ENCODE measurements at places on chromosomes 6 and 20.

- no peak for DNase-seq
These were observed 158.1 kb upstream of the B3GAT2 start for GRCh38 chr6:71114986-71115385.

GRCh38 chr6:1615853-1616420 is 6.2 kb downstream of the FOXC1 start:
- DNase-seq, result no peak

- no peak for DNase-seq
These were observed 119.2 kb upstream of the CCN2 start for GRCh38 chr6:132070356-132070755.

DNA sequence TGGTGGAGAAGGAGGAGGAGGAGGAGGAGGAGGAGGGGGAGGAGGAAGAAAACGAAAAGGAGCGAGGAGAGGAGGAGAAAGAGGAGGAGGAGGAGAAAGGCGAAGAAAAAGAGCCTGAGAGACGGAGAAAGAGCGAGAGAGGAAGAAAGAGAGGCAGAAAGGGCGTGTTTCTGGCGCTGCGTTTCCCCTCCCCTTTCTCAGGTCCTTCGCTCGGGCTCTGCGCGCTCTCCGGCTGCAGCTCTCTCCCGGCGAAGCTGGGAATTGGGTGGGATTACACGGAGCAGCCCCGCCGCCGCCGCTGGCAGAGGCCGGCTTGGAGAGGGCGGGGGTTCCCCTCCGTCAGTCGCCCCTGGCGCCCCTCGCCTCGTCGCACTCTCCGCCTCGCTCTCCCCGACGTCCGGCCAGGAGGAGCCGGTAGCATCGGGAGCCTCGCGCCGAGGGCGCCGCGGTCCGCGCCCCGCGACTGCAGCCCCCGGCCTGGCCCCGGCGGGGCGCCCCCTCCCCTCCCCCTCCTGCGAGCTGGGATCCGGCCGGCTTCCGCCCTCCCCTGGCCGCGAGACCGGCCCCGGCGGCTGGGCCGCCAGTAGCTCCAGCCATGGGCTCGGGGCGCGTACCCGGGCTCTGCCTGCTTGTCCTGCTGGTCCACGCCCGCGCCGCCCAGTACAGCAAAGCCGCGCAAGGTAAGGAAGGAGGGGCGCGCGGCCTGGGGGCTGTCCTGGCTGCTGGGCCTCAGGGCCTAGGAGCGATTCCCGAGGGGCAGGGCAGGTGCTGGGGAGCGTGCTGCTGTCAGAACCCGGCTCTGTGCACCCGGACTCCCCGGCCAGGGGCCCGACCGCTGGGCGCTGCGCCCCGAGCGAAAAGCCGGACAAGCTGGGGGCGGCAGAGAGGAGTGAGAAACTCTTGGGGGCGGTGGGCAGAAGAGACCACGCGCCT is at the start of gene SCUBE3:
Gene SCUBE3, plus strand, starts transcription at position 133 of the 933 bp plus-strand sequence. Its CDS starts 463 bp downstream, at position 596.
- DNase-seq, result peak; percentile 71

GRCh38 chr20:63241272-63241671 is 5.6 kb downstream of the BIRC7 start:
- DNase-seq, result no peak

DNA sequence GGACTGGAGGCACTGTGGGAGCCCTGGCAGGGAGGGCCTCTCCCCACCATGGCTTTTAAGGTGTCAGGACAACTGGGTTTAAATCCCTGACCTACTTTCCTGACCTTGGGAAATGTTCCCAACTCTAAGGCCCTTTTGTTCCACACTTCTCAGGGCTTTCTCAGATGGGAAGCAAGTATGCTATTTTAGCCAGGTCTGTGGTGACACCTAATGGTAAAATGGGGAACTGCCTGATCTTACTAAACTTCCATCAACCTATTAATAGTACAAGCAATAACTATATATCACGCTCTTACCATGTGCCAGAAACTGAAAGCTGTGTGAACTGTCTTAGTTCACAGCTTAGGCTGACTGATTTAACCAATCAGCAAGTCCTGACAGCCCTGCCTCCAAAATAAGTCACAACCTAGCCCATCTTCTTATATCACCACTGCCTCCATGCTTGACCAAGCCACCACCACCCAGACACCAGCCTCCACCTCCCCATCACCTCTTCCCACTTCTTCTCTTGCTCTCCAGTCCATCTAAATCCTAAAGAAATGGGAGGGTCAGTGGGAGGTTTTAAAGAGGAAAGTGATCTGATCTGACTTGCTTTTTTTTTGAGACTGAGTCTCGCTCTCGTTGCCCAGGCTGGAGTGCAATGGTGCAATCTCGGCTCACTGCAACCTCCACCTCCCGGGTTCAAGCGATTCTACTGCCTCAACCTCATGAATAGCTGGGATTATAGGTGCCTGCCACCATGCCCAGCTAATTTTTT is 6.9 kb upstream of the BLCAP start:
- peak; percentile 65 for DNase-seq

- DNase-seq, result no peak
These were observed 46.6 kb downstream of the CLIC5 start for GRCh38 chr6:45969026-45969425.

DNA sequence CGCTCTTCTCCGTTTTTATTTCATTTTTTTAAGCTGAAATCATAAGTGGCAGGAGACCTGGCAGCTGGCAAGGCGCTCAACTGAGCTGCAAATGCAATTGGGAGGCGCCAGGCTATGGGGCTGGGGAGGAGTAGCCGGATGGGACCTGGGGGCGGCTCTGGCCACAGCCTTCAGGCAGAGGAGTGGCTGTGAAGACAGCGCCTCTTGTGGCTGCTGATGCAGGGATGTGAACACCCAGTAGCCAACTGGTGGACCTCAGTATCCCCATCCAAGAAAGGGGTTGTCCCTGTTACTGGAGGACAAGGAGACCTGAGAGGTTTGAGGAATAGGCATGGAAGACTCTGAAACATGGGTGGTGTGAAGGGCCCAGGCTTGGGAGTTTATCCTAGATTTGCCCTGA is 12.6 kb downstream of the KCNK17 start:
- DNase-seq, result no peak

- DNase-seq, result no peak
These were observed 17.5 kb downstream of the SPDEF start for GRCh38 chr6:34538581-34538980.

- DNase-seq, result no peak
These were observed 94.5 kb downstream of the GRM4 start for GRCh38 chr6:34051331-34051919.
